Stimulated activated CD4-positive, alpha-beta T cell treated with anti-CD3 and anti-CD28 coated beads, Interleukin-1b, Interleukin-23, amount 100 ng/mL, for 4 hours (primary cell): ENCODE measurements at places on chromosomes 7 and 10.
A peak's percentile ranks its signal among the peaks of the same experiment; 100 is the strongest.

DNA sequence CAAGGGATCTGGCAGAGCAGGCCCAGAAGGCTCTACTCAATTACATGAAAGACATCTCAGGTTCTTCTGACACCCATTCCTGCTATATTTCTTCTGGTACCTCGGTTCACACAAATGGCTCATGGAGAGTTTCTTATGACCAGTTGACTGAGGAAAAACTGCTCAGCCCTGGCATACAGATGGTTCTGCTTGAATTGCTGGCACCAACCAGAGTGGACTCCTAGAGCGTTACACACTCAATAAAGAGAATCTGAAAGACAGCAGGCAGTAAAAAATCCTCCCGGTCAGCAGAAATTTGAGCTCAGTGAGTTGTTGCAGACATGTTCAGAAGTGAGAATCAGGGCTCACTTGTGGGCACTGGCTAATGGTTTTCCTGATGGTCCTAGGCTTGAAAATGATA is 434.4 kb downstream of the TCERG1L start:
- DNase-seq, result no peak

GRCh38 chr7:75584354-75584753 is 92.2 kb downstream of the SPDYE5 start:
- DNase-seq, result no peak

- no peak for DNase-seq
Measured at GRCh38 chr7:90384433-90384832, 18.8 kb upstream of the CLDN12 start.

GRCh38 chr7:2633538-2634266 is 1.9 kb downstream of the TTYH3 start:
- DNase-seq, result peak; percentile 28

DNA sequence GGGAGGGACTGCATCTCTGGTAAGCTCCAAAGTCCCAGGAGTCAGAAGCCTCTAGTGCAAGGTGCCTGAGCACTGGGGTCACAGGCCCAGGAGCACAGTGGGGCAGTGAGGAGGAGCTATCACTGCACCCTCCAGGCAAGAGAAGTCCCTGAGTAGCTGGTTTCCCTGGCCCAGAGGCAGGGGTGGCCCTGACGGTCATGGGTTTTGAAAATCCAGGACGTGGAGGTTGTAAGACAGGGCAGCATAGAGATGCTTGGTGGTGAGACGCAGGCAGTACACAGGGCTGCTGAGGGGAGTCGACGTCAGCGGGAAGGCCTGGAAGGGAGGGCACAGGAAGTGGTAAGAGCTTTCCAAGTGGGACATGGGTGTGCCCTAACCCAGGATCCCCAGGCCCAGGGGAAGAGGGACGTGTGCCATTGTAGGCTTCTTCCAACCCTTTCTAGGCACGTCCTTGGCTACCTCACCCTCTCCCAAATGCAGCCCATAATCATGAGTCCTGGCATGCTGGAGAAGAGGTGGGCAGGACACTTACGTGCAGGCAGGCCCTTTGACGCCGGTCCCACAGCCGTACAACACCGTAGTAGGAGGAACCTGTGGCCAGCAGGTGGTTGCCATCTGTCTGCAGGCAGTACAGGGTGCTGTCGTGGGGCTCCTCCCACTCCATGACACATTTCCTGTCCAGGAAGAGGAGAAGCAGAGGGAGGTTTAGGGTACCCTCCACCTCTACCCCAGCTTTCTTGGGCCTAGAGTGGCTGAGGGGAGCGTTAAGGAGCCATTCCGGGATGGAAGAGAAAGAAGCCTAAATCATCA is 23.2 kb downstream of the DPCD start:
- no peak for DNase-seq
